ENCODE measurements at places on chromosomes 11 and 22. TPM values are rescaled to one million over a fixed set of nuclear protein-coding genes. Genes with fewer than 3 reads are reported as not detected.

Gene INCENP
- 5.6 TPM for polyA plus RNA-seq

Gene OR5P2
- not detected for polyA plus RNA-seq

Gene POU2AF2
- not detected for polyA plus RNA-seq

Gene APOA5
- polyA plus RNA-seq = not detected

Gene MUC6
- not detected for polyA plus RNA-seq

Gene KCNJ11
- 5.0 TPM for polyA plus RNA-seq

Gene DRD2
- not detected for polyA plus RNA-seq

Gene USP2
- polyA plus RNA-seq = 11.7 TPM

Gene CLDN5
- 0.17 TPM for polyA plus RNA-seq

Gene OR10A2
- 0.46 TPM for polyA plus RNA-seq

Gene SNX32
- 4.6 TPM for polyA plus RNA-seq

Gene ACO2
- 29.0 TPM for polyA plus RNA-seq

Measured in Purkinje cell (primary cell).